B cell (primary cell): ENCODE measurements at places on chromosomes 2 and 18.

GRCh38 chr2:203444738-203445137 lies 90.4 kb downstream of the RAPH1 start:
- no peak for DNase-seq

DNA sequence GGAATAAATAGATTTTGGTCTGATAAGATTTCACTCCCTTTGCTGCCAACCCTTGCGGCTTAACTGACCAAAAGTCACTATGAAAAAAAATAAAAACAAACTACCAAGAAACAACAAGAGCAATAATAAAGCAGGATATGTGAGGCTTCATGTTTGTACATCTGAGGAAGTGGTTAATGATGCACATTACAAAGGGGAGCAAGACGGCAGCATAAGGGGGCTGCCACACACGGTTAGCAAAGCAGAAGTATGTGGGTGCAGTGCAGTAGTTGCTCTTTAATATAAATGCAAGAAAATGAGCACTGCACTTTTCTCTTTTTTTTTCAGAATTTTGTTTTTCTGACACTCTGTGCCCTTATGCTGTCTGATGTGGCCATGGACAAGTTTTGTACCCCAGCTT lies 377.1 kb upstream of the CNTNAP5 start:
- no peak for DNase-seq

DNA sequence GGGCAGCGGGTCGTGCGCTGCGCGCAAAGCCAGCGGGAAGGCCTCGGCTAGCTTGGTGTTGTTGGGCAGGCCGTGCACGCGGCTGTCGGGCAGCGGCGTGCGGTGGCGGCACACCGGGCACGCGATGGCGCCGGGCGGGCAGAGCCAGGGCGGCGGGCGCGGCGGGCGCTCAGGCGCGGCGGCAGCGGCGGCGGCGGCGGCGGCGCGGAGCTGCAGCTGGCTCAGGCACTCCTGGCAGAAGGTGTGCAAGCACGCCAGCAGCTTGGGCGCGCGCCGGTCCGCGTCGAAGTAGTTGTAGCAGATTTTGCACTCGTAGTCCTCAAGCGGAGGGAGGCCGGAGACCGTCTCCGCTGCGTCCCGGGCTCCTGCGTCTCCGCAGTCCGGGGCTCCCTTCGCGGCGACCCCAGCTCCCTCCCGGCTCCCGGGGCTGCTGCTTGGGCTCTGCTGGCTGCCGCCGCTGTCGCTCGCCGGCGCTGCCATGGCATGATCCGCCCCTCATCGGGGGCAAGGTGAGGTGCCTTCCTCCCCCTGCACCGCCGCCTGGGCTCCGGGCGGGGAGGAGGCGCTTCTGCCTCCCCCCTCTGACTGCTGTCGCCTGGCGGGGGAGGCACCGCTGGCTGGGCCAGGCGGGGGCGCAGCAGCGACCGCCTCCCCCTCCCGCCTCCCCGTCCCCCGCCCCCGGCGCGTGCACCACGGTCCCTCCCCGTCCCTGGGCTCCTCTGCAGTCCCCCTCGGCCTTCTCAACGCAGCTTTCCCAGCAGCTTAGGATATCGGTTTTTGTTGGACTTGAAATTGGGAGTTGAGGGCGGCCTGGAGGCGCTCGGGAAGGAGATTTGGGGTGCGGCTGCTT lies 21.0 kb upstream of the PAX3 start:
- peak; percentile 57 for DNase-seq

- no peak for DNase-seq
Observed at GRCh38 chr2:33426666-33427231, 49.7 kb upstream of the RASGRP3 start.

DNA sequence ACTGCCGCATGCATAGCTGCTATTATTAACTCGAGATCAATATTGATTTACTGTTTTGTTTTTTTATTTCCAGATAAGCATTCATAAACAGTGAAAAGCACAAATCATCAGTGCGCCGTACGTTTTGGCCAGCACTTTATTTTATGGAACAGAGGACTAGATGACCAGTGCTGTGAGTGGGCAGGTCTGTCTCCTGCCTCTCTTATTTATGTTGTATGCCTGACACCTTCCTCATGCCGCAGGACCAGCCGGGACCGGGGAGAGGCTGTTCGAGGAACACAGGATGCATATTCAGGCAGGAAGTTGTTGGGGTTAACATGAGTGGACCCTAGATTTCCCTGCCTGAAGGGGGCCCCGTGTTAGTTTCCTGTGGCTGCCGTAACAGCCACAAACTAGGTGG lies 72.6 kb downstream of the AGAP1 start:
- DNase-seq, result no peak

GRCh38 chr18:61850756-61851155 lies 42.1 kb downstream of the RNF152 start:
- DNase-seq, result no peak

DNA sequence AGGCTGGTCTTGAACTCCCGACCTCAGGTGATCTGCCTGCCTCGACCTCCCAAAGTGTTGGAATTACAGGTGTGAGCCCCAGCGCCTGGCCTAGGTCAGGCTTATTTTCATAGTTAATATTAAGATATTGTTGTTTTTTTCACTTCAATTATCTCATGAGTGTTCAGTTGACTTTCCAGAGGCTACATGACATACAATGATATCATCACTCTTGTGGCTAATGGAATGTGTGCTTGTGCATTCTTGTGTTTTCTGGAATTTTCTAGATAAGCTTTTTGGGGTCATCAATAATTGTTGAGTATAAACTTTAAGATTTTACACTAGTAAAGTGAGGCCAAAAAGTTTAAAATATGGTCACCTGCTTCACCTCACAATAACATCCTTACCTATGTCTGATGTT lies 180.9 kb downstream of the FIGN start:
- no peak for DNase-seq

- no peak for DNase-seq
Observed at GRCh38 chr2:224024270-224024669, 14.8 kb downstream of the SERPINE2 start.

- DNase-seq, result no peak
Observed at GRCh38 chr2:23429036-23429435, 44.1 kb downstream of the KLHL29 start.

- DNase-seq, result peak; percentile 32
Observed at GRCh38 chr2:98824256-98825019, 93.5 kb upstream of the MGAT4A start.

- DNase-seq, result no peak
Observed at GRCh38 chr2:173997753-173998152, 32.6 kb upstream of the SP3 start.

DNA sequence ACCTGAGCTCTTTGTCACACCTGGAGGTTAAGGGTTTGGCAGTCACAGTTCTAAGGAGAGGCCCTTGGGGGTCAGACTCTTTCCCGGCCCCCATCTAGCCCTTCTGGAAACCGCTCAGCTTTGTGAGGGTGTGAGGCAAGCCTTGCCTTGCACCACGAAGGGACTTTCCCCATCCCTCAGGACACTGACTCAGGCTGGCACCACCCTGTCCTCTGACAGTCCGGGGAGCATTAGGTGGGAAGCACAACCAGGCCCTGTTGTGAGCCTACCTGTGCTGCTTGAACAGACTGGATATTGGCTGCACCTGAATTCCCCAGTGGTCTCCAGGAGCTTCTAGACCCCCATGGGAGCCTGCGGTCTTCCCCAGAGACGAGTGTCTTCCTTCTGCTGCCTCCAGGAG lies 47.0 kb upstream of the GBX2 start:
- no peak for DNase-seq
